ENCODE measurements at places on chromosomes 11 and 22.

GRCh38 chr22:28116219-28116673, 197.2 kb upstream of the PITPNB start:
- DNase-seq = peak; percentile 44

DNA sequence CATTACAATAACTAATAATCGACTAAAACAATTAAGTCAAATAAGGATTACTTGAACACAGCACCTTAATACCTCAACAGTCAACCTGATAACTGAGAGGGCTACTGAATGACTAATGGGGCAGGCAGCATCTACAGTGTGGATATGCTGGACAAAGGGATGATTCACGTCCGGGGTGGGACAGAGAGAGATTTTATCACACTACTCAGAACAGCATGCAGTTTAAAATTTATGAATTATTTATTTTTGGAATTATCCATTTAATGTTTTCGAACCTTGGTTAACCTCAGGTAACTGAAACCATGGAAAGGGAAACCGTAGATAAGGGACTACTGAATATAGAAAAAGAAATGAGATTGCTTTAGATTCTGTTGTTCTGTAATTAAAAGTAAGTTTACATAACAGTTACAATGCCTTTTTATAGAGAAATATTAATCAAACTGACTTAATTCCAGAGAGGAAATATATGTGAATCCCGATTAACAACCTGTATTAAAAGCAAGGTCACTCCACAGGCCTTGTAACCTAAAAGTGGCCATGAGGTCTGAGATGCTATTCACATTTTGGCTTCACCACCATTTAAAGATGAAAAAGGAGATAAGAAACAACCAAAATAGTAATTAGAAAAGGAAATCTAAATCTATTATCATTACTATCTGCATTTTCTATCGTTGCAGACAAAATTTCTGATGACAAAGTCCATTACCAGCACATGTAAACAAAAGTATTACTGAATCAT, 119.0 kb upstream of the TP53AIP1 start:
- DNase-seq = peak; percentile 9

- DNase-seq = no peak
These were observed 11.5 kb upstream of the NEAT1 start for GRCh38 chr11:65410936-65411680.

- DNase-seq = no peak
These were observed 58.8 kb downstream of the GRK3 start for GRCh38 chr22:25623310-25623734.

GRCh38 chr11:133197425-133197824, 334.9 kb downstream of the OPCML start:
- DNase-seq = no peak

DNA sequence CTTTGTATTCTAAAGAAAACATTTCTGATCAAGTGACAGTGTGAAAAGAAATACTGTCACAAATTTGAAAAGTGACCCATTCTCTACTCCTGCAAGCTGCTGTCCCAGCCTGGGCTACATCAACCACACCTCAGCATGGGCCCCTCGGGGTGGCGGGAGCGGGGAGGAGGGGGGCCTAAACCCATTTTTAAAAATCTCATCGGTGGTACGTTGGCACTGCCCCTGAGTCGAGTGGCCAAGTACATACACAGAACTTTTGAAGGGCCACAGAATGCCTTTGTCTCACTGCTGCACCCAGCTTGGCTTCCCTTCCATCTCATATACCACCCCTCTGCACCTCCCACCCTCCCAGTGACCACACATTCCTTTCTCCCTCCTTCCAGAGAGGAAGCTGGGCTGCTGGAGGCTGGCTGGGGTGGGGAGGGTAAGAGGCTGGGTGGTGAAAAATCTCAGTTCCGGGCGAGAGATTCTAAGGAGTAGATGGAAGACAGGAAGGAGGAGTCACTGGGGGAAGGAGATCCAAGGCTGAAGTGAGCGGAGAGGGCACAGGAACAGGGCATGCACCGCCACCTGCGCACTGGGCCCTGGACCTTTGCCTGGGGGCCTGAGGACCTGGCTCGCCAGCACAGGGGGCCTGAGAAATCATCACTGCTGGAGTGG, 21.1 kb downstream of the FXYD6 start:
- DNase-seq = no peak

DNA sequence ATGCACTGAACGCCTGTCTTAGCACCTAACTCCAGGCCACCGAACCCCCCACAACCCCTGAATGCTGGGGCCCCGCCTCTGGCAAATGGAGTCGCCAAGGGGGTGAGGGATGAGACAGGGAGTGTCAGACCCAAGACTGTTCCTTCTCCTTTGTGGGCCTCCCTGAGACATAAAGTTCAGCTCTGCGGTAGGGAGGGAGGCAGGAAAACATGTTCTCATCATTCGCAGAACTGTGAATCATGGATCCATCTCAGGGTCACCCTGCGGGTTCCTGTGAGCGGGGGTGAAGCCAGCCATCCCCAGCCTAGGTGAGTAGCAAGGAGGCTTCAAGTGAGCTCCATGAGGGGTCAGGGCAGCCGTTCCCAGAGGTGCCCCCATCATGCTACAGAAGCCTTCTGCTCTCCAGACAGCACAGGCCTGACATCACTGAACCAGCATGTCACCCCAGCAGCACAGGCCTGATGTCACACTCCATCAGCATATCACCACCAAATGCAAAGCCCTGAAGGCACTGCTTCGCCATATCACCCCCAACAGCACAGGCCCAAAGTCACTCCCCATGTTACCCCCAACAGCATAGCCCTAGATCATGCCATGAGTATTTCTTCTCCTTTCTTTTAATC, 27.2 kb downstream of the TMPRSS6 start:
- DNase-seq = no peak

DNA sequence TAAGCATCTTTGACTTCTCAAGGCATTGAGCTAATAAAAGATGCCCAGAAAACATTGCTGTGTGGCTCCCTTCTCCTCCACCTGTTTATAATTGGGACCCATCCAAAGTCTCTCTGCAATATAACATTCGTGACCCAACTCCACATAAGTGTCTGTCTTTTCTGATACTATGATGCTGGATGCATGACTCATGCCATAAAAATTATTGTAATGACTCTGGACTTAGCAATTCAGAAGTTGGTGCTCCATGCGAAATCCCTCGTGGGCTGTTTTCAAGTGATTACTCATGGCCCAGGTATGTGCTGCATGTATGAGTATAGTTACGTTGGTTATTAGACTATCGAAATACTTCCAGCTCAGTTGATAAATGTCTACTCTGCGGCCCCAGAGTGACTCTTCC, 11.7 kb downstream of the FJX1 start:
- peak; percentile 93 for DNase-seq

DNA sequence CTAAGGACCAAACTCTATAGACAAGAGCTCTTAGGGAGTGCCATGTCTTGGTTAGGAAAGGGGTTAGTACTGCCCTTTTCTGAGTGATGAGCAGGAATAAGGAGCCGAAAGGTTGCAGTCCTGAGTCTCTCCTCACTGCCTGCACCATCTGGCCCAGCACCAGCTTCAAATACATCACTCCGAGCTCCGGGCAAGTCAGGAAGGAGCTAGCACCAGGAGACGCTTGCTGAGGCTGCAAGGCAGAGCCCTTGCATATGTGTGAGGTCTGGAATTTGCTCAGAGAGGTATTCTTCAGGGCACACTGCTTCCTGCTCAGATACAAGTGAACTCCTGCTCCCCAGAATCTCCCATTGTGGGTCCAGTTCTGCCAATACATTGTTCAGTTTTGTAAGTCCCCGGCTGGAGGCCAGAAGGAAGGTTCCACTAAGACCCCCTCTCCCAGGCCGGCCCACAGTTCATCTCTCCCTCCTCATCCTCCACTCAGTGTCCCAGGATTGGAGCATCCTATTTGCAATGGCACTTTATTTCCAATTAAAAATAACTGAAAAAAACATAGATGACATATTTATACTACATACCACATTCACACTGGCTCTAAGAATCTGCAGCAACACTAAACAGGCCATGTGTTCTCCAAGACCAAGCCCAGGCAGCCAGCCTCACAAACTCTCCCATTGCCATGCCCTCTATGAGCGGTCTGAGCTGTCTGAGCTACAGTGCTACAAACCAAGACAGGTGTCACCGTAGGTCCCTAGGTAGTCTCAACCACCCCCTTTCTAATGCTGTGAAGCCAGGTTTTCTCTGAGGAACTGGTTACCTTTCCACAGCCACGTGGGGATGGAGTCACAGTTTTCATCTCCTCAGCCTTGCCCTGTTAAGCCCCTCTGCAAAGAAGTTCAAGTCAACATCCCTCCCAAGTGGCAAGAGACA, 55.1 kb upstream of the SPATA19 start:
- DNase-seq = no peak

DNA sequence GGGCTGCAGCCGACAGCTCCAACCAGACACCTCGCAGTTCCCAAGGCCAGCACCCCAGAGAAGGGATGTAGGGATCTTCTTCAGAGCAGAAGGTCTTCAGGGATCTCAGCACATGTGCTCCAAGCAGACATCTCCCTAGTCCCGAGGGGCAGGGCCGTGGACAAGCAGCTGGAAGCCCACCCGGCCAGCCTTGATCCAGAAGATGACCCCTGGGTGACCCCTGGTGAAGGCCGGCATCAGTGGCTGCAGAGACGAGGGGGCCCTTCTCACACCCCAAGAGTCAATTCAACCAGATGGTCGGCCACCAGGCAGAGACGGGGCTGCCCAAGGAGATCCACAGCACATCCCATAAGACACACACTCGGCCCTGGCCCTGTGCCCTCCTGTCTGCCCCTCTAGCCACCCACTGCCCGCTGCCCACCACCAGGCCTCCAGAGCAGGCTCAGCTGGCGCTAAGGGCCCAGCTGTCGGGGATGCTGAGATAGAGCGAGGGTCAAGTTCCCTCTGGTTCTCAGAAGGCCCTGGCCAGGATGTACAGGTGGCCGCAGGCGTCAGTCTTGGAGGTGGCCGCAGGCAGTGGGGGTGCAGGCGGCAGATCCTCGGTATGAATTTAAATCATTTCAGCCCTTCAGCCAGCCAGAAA, 168.3 kb downstream of the BRD1 start:
- no peak for DNase-seq

DNA sequence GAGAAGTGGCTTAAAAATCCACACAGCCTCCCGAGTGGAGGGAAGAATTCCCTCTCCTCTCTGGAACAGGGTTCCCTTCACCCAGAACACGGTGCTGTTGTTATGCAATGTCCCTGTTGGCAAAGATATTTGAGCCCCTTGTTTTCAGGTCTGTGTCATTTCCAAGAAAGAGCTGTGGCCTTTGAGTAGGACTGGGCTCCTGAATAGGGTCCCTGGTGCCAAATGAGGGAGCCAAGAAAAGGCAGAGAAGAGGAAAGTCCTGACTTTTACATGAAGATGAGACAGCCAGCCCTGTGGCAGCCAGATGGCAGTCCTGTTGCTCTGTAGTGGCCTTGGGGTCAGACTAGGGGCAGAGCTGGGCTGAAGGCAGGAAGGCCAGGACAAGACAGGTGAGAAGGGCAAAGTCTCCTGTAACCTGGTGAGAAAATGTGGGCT, 51.2 kb upstream of the ELF5 start:
- DNase-seq = no peak

DNA sequence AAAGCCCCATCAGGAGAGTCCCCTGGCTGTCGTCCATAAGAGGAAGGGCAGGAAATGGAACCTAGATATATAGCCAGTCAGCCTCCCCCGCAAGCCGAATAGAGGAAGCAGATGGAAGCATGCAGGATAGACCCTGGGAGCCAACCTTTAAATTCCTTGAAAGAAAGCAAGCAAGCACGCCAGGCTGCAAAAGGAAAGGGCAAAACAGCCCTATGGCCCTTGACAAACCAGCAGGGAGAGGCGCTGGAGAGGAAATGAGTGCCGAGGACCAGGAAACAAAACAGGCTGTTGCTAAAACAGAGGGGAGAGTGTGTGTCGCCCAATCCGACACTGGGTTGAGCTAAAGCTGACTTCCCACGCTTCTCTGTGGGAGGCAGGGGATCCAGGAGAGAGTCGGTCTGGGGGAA, 203.5 kb upstream of the MTNR1B start:
- DNase-seq = no peak

DNA sequence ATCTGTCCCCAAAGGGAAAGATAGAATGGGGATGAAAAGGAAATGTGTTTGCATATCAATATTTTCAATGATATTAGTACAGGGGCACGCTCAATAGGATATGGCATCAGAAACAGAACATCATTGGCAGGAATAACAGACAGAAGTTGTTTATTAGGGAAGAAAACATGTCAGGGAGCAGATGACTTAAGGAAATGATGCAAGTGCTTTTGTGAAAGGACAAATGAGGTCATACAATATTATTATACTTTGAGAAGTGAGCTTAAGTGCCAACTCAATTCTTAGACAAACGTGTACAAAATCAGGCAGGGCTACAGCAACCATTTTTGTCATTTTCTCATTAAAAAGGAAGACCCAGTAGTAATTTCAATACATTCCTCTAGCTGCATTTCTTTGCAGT, 388.4 kb downstream of the SOX6 start:
- no peak for DNase-seq

DNA sequence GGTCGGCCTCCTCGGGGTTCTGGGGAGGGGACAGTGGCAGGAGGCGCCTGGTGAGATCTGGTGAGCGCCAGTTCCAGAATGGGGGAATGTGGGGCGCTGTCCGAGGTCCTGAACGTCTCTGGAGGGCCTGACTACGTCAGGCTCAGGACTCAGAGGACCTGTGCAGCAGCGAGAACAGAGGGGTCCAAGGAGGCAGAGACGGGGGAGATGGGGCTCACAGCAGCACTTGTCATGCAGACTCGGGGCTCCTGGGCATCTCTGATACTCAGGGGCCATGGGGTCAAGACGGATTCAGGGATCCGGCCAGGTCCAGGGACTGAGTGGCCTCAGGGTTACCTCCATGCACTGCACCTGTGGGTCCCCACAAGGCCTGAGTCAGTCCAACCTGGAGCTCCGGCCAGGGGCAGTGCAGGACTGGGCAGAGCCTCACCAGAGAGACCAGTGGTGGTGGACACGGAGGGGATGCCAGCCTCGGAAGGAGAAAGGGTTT, 92.2 kb downstream of the BRD1 start:
- no peak for DNase-seq

- DNase-seq = no peak
These were observed 768 bp upstream of the CDKN1C start for GRCh38 chr11:2886191-2886894.

- no peak for DNase-seq
These were observed 10.1 kb upstream of the SCN2B start for GRCh38 chr11:118186346-118187107.

DNA sequence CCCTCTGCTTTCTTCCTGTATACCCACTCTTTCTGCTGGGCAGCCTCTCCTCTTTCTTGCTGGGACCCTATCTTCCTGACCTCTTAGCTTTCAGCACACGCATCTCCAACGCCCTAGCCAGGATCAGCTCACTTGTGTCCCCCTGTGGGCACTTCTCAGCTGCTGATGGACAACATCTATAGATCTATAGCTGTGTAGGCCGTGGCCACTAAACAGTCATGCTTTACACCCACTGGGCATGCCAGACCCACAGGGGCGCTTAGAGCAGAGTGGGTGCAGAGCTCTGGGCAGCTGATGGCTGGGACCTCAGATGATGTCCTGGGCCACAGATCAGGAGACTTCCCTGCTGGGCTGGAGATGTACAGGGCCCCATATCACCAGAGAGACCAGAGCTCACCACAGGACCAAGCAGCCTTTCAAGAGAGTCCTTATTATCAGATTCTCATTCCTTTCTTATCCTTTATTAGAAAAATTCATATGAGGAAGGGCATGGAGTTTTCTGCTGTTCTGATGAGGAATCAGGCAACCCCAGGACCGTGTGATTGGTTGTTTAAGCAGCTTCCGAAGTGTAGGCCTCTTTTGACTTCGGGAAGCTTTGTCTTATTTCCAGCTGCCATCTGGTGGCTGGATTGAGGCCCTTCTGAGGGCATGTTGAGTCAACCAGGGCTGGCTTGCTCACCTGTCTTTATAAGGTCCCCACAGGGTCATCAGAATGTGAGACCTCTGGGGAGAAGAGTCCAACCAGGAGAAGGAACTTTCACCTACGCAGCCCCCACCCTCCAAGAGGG, 60.5 kb downstream of the OSBP2 start:
- DNase-seq = peak; percentile 58

- DNase-seq = no peak
These were observed 393.8 kb downstream of the AASDHPPT start for GRCh38 chr11:106471276-106471675.

Measured in amniotic stem cell (primary cell).